Non-pigmented ciliary epithelial cell (primary cell): ENCODE measurements at places on chromosomes 5 and 9.
A peak's percentile ranks its signal among the peaks of the same experiment; 100 is the strongest.

DNA sequence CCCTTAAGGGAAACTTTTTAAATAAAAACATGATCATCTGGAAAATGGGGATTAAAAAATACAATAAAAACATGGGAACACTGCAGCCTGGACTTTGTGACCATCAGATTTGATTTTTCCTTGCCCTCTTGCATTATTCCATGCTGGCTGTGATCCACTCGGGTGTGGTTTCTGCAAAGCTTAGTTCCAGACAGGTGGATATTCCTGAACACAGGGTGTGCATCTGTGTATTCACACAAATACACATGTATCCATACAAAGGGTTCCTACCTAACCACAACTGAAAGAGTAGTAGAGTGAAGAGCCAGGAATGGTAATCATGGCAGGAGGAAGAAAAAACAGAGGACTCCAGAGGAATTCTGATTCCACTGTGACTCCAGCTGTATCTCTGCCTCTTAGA, 178.2 kb downstream of the PAM start:
- no peak for DNase-seq

DNA sequence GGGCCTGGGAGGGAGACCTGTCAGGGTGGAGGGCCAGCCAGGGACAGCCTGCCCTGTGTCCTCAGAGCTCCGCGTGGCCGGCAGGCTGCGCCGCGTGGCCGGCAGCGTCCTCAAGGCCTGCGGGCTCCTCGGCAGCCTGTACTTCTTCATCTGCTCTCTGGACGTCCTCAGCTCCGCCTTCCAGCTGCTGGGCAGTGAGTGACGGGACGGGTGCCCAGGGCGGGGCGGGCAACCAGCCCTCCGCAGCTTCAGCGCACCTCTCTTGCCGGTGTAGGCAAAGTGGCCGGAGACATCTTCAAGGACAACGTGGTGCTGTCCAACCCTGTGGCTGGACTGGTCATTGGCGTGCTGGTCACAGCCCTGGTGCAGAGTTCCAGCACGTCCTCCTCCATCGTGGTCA, 1.8 kb downstream of the SLC34A3 start:
- DNase-seq, result no peak

- DNase-seq, result no peak
Measured at GRCh38 chr9:35538361-35539234, 48.7 kb downstream of the RUSC2 start.

- DNase-seq, result no peak
Measured at GRCh38 chr5:32572778-32573480, 12.4 kb upstream of the SUB1 start.

DNA sequence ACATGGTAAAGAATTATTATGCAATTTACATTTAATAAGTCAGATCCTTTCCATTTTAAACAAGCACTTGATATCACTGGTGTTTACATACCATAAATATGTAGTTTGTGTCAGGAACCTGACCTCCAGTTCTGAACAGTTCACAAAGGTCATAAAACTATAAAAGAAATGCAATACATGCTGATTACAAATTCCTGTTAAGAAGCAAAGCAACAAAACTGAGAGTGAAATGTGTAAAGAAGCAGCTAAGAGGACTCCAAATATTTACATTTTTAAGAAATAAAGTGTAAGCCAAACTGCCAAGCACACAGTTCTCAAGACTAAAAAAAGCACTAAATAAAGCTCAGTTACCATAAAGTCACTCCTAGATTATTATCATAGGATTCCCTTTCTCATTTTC, 17.4 kb upstream of the SCAI start:
- no peak for DNase-seq

- no peak for DNase-seq
Measured at GRCh38 chr5:112374818-112375217, 44.3 kb downstream of the EPB41L4A start.

GRCh38 chr9:100282388-100282719, 70.4 kb downstream of the TEX10 start:
- DNase-seq, result no peak

DNA sequence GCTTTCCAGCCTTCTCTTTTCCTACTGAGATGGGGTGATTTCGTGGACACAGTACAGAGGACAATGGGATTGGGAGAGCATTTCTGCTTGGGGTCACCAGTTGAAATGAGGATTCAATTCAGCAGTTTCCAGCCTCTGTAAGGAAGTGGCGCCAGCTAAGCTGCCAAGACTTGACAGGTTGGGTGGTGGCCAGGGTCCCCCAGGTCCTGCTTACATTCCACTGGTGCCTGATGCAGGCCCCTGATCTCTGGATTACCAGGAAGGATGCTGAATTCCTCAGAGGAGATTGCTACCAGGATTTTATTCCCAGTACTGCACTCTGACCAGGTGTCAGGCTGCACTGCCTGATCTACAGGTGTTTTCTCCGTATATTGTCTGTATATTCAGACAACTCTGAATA, 119.7 kb downstream of the PSD2 start:
- DNase-seq, result no peak

DNA sequence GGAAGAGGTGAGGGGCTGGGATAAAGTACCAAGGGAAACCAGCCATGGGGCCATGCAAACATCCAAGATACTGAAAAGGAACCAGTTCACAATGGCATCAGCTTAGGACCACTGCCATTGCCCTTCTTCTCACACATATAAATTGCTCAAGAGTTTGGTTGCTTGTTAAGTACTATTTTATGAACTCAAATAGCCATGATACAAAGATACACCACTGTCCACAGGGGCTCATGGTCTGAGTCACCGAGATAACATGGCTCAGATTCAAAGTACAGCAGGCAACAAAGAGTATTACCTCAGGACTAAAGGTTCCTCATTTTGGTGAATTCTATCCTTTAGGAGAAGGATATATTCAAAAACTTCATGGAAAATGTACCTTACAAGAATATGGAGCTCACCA, 55.6 kb downstream of the FANCC start:
- DNase-seq, result peak; percentile 11

DNA sequence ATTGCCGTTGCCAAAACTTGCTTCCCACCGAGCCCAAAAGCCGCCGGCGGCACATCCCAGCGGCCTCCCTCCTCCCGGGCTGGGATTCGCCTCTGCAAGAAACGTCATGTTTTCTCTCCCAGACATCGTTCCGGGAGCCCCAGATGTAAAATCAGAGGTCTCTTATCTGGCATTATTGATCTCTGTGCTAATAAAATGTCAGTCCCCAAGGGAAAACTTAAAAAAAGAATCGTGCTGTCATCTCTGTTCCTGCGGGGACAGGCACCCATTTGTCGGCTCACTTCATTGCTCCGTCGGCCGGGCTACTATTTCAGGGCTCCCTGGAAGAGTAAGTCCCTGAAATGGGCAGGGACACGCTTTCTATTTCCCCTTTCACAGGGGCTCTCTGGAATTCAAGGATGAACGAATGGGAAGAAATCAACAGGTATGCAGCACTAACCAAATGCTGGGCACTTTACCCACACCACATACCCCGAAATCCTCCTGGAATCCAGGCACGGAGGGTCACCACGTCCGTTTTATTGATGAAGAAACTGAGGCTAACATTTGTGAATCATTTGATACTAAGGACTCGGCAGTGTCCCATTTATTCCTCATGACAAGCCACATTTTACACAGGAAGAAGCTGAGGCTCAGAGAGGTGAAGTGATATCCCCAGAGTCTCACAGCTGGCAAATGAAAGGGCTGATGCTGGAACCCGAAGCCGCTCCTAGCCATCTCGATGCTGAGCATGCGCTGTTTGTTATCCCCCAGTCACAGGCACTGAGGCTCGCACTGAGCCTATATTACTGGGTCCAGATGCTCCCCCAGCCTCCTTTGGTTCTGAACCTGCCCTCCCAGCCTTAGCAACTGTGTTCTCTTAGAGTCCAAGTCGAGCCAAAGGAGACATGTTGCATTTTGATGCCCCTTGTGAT, 35.7 kb upstream of the MSX2 start:
- DNase-seq, result no peak

DNA sequence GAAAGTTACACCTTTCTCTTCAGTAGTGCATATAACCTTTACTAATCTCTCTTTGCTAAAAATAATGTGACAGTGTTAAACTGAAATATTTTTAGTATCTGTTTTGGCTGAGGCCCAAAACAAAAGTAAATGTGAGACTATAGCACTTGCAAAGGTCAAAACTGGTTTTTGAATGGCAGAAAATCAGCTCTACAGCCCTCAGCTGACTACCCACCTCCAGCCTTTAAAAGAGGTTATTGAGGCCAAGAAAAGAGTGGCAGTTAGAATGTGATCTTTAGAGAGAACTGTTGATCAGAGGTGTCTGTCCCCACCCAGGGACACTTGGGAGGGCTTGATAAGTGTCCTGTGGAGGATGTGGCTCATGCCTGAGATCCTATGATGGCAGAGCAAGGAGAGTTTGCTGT, 30.9 kb downstream of the PRKACG start:
- DNase-seq, result no peak

- no peak for DNase-seq
Measured at GRCh38 chr9:21251190-21251589, 11.4 kb upstream of the IFNA14 start.

DNA sequence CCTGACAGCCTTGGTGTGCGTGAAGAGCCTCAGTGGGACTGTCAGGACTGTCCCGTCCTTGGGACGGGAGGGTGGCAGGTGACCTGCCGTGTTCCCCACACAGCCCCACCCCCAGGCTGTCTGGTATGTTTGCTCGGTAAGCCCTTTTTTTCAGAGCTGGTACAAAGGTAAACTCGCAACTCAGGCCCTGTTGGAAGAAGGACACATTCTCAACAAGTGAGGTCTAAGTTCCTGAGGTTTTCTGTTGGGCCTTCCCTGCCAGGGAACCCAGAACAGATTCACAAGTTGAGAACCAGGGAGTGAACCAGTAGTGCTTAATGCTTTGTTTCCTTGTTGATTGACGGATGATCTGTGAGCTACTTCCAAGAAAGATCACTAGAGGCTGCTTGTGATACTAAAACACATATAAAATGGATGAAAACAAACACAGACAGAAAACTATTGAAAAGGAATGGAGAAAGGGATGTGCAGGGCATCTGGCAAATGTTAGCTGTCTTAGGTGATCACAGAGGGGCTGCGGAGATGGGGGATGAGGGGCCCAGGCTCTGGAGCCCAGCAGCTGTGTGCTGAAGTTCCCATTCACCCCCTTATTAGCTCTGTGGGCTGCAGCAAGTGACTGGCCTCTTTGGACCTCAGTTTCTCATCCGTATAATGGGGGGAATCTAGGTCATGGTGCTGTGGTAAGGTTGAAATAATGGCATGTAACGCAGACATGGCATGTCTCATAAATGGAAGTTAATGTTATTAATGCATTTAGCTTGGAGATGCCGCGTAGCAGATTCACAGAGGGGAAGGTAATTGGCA, 2.7 kb downstream of the NDST1 start:
- DNase-seq, result no peak

DNA sequence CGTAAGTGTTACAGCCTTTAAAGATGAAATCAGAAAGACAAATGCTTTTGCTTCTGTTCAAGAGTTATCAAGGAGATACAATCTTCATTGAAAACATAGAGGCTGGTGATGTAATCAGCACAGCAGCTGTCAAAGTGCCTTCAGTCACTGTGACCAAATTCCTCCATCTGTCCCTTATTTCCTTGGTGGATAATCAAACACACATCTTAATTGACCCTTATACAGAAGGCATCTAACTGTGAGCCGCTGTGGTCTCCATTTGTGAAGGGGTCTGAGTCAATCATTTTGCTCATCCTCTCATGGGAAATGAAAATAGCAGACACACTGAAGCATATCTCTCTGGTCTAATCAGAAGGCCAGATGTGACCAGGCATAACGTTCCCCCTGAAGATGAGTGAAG, 130.1 kb upstream of the TLR4 start:
- no peak for DNase-seq

DNA sequence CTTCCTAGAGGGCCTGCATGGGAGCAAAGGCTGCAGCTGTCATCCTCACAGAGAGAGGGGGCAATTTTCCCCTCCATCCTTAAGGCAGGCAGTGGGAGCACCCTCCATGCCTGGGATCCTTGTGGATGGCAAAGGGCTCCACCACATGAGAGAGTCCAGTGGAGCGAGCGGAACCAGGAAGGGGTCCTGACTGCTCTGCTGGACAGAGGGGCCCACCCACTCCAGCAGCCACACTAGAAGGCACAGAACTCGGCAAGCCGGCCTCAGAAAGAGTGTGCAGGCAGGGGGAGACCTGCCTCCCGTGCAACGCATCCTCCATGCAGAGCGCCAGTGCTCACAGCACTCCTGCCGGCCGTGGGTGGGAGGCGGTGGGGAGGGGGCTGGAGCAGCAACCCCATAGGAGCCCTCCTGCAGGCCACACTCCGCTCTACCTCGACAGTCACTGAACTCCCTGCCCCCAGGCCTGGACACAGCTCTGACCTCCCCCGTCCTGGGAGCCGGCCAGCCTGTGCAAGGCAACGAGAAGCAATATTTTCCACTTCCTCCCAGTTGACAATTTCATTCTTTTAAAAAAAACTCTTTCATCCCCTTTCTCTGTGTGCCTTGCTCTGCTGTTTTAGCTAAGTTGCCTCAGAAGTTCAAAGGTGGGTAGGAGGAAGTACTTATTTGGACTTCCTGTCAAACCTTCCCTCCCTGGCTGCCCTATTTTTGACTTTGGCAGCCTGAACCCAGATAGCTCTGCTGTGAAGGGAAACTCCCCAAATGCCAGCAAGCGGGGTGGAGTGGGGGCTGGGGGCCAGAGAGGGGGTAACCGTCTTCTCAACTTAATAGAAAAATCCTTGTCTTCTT, 5.3 kb upstream of the LCP2 start:
- no peak for DNase-seq

DNA sequence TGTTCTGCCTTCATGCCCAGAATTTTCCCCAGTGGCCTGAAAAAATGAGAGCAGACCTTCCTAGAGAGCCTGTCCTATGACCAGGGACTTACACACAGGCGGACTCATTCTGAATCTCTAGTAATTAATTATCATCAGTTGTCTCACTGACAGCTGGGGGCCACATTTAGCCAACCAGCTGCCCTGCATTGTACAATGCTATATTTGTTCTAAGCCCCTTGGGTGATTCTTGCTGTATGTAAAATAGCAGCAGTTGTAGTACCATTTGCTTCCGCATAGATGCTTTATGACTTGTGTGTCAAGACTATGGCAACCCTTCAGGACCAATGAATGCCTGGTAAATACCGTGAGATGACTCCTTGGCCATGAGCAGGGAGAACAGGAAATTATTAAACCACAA, 415.4 kb upstream of the SEMA6A start:
- no peak for DNase-seq

DNA sequence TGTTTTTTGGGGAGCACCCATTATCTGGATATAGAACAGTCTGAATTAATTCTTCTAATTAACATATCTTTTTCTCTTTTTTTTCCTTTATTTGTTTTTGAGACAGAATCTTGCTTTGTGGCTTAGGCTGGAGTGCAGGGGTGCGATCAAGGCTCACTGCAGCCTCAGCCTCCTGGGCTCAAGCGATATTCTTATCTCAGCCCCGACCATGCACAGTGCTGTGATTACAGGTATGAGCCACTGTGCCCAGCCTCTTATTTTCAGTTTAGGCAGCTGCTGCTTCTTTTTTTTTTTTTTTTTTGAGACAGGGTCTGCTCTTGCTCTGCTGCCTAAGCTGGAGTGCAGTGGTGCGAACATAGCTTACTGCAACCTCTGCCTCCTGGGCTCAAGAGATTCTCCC, 20.2 kb downstream of the UBE2R2 start:
- DNase-seq, result no peak

GRCh38 chr5:60446917-60447316, 253.0 kb downstream of the DEPDC1B start:
- no peak for DNase-seq

- no peak for DNase-seq
Measured at GRCh38 chr5:75473463-75473862, 38.0 kb downstream of the CERT1 start.
